Left ventricle myocardium inferior (tissue), 1 donor: ENCODE measurements at places on chromosomes 2 and 18. TPM values are rescaled to one million over a fixed set of nuclear protein-coding genes. Genes with fewer than 3 reads are reported as not detected.

DNA sequence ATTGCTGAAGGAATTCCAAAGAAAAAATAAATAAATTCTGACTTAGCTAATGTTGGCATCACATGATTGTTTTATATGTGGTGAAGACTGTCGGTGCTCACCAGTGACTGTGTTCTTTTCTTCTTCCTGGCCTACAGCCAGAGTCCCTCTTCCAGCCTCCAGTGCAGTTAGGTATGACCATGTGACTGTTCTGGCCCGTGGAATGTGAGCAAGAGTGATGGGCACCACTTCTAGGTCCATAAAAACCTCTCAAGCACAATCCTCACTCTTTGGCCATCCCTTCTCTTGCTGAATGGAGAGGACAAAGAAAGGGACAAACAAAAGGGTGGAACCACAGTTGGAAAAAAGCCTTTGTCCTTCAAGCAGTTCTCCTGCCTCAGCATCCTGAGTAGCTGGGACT is 39.0 kb upstream of the BMPR2 start:
- no peak for DNase-seq

Gene SERPINB7
- total RNA-seq, result not detected

Gene GALNT5
- 0.19 TPM for total RNA-seq

Gene LCT
- total RNA-seq, result not detected

Gene CCDC141
- total RNA-seq, result 208 TPM

DNA sequence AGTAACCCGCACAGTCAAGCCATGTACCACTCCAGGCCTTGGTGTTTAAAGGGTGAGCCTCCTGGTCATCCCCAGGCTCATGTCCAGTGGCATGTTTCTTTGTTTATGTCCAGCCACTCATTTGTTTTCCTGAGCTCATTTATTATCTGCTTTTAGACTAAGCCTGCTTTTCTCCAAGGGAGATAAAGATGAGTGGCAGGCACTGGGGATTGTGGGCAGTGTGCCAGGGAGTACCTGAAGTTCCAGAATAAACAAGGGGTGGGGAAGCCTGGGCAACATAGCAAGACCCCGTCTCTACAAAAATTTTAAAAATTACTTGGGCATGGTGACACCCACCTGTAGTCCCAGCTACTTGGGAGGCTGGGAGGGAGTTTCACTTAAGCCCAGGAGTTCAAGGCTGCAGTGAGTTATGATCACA is 1.9 kb downstream of the ANXA4 start:
- no peak for DNase-seq

DNA sequence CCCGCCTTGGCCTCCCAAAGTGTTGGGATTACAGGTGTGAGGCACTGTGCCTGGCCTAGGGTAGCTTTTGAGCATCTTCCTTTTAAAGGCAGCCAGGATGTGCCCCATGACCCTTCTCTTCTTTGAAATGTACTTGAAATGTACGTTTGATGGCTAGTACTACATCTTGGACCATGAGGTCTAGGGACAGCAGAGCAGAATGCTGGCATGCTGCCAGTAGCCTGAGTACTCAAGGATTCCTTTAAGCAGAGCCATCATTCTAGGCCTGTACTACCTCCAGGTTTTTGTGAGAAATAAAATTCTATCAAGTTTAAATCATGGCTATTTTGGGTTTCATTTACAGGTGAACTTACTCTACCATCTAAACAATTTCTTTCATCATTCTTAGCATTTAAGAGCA is 2.9 kb upstream of the EML6 start:
- DNase-seq, result no peak

Gene ABCG8
- total RNA-seq, result not detected

- no peak for DNase-seq
Observed at GRCh38 chr2:84999553-84999955, 28.6 kb downstream of the KCMF1 start.

DNA sequence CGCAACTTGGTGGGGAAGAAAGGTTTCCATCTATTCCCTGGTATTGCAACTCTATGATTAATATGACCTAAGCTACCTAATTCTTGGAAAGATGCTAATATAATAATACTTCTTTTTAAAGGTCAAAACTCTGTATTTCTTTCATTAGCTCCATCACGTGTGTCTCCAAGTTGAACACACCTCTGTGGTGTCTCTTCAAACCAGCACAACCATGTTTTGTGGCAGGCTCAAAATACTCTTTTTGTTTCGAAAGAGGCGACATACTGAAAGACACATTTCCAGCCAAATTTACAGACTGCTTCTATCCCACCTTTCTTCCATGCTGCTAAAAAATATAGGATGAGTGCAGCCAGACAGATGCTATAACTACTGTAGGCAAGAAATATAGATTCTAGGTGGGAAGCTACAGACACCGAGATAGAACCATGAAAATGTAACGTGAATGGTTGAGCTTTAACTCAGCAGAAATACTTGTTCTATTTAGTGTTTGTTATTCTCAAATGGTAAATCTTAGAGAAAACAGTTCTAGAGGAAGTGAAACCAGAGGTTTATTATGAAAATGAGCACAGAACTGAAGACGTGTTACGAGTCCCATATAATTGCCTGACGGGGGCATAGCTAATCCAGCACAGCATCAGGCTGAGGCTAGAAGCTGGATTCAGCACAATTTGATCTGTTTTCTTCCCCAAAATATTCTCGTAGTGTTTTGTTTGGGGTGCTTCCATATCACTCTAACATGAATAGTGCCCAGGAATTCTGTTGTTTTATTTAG is 991.5 kb upstream of the FANCL start:
- no peak for DNase-seq

- no peak for DNase-seq
Observed at GRCh38 chr2:173264603-173265366, 89.9 kb upstream of the CDCA7 start.

- DNase-seq, result no peak
Observed at GRCh38 chr2:152761214-152761613, 42.8 kb downstream of the ARL6IP6 start.

Gene DHX57
- 8.1 TPM for total RNA-seq
